ENCODE measurements at places on chromosomes 1 and 21.

DNA sequence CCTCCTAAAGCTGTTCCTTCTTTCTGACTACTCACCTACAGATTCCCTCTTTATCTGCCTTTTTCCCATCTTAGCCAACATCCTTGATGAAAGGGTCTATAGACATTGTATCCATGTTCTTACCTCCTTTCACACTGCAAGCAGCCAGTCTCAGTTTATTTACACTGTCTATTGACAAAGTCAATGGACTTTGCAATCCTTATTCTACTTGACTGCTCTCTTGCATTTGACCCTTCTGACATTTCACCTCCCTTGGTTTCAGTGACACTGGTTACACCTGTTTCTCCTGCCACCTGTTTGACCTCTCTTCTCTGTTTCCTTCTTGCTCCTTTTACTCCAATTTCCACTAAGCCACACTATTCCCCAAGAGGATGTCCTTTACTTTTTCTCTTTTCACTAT is 224.0 kb upstream of the SNX7 start:
- DNase-seq, result no peak

GRCh38 chr1:85326336-85326735 is 49.9 kb upstream of the BCL10 start:
- peak; percentile 72 for DNase-seq

GRCh38 chr1:218165701-218166114 is 119.4 kb upstream of the RRP15 start:
- DNase-seq, result no peak

DNA sequence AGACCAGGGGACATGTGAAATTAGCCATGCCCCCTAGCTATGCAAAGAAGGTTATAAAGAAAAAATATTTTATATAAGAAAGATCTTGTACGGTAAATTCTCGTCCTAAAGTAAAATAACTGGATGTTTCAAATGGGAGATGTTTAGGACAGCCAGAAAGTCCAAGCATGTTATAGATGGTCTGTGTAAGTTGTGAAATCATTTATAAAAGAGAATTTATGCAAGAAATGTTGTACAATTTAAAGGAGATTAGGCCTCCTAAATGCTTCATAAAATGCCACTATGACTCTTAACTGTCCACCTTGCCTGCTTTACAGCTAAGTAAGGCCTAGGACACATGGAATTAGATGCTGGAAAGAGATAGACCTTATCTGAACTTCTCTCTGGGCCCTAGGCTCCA is 118.1 kb upstream of the POGK start:
- DNase-seq, result no peak

- peak; percentile 94 for DNase-seq
Measured at GRCh38 chr1:85628791-85629531, 48.4 kb downstream of the CCN1 start.

DNA sequence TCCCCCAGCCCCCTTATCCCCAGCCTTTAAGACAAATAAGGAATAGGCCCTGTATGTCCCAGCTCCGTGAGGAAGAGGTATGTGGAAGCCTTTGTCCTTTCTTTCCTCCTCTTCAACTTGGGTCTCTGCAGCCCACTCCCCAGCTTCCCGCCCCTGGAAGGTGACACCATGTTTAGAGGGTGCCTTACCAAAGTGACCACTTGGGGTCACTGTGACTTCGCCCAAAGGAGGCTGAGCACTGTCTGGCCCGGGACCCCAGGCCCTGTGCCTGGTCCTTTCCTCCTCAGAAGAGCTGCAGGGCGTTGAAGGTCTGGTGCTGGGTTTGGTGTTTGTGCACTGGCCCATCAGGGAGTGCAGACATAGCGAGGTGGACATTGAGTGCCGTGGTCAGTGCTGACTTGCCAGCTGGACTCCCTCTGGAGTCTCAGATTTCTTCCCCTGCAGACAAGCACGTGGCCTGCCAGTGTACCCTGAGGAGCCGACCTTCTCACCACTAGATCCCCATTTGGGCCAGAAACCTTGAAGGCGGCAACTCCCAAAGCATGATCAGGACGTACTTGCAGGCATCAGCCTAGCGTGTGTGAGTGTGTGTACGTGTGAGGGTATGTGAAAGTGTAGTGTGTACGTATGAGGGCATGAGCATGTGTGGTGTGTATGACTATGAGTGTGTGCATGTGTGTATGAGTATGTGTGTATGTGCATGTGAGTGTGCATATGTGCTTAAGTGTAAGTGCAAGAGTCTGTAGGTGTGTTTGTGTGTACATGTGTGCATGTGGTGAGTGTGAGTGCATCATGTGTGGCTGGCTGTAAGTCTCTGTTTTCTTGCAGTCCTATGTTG is 181.4 kb upstream of the KIAA0040 start:
- no peak for DNase-seq

DNA sequence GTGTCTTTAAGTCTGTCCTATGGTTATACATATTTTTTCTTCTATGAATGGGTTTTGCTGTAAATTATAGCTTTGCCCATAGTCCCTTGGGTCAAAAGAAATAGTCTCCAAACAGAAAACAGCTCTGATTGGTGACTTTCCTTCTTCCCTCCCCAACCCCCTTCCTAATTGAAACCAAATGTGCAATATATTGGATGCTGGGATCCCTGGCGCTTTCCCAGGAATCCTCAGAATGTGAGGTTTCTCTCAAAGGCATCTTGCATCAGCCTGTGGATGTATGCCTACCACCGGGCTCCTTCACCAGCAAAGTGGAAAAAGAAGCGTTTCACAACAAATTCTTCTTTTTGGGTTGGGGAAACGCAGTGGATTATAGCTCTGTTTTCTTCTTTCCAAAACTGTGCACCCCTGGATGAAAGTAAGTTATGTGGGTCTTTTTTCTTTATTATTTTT is at the start of gene DDR2:
DDR2 (plus strand) TSS at position 248 of the 450 bp plus-strand sequence. CDS start 86,600 bp downstream, outside the sequence.
- no peak for DNase-seq

GRCh38 chr1:202134645-202135172 is 9.8 kb downstream of the ARL8A start:
- DNase-seq, result no peak

- DNase-seq, result no peak
Measured at GRCh38 chr1:64167176-64167575, 36.2 kb upstream of the UBE2U start.

DNA sequence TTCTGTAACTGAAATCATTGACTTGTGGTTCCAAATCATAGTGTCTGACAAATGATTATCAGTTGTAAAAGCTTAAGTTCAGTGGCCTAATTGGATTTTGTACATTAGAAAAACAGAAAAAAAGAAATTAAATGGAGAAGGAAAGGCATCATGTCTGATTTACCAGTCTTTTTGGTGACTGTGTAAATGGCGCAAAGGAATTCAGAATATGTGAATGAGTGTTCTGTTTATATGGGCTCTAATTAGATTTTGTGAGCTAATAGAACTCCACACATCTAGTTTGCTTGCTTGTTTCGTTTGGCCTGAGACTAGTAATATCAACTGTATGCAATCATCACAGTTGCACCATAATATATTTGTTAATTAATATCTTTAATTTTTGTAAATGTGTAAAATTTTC is 151.7 kb downstream of the PLA2G4A start:
- DNase-seq, result no peak

DNA sequence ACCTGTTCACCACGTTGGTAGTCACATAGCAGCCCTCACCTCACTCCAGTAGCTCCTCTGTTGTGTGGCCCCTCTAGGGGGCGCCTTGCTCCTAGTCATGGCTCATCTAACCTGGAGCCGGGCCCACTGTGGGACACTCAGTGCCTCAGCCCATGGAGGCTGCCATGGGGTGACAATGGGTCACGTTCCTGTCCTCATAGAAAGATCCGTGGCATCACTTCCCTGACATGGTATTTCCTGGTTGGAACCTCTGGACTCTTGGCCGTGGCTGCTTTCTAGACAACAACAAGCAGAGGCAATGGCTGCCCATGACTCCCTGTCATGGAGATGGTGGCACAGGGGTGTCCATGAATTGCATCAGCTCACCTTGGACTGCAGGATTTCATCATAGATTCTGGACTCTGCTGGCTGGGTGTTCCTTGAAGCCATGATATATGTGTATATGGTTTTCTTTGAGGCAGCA is 27.5 kb upstream of the SLAMF6 start:
- DNase-seq, result no peak

GRCh38 chr21:44764319-44765230 is 37.0 kb downstream of the UBE2G2 start:
- DNase-seq, result no peak

DNA sequence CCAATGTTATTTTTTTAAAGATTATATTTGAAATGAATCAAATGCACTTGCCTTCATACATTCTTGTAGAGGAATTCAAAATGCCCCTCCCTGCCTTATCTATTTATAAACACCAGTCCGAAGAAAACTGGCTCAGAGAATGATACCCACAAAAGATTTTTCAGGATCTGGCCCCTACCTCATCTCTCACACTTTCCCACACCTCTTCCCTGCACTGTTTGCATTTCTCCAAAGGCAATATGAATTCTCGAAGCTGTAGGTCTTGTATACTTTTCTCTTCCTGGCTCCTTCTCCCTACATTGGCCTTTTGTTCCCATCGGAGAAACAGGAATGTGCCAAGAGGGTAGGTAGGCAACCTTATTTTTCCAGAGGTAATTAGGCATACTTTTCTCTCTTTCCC is 12.0 kb upstream of the CCDC190 start:
- no peak for DNase-seq

DNA sequence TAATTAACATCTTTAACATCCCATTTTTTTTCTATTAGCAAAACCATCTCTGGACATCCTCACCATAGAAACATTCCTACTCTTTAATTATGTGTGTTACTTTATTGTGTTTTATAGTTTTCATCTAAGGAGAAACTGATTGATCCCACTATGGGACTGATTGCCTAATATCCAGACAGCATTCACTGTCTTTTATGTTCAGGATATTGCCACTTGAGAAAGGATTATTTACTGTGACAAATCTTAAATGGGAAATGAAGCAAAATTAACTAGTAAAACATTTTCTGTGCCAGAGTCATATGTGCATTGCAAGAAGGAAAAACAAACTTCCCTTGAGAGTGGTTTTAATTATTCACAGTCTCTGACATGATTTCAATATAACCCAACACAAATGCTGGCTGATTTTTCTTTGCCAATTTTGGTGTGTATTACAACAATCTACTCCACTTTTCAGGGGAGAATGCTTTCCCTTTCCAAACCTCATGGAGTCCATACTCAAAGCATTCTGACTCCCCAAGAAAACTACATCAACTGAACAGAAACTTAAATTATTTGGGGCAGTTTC is 15.8 kb upstream of the RGS13 start:
- DNase-seq, result no peak

GRCh38 chr1:66685670-66686069 is 66.6 kb upstream of the DYNLT5 start:
- DNase-seq, result peak; percentile 15

Data from renal cortical epithelial cell (primary cell).